ENCODE measurements at places on chromosomes 7 and 10. TPM values are rescaled to one million over a fixed set of nuclear protein-coding genes. Genes with fewer than 3 reads are reported as not detected.

DNA sequence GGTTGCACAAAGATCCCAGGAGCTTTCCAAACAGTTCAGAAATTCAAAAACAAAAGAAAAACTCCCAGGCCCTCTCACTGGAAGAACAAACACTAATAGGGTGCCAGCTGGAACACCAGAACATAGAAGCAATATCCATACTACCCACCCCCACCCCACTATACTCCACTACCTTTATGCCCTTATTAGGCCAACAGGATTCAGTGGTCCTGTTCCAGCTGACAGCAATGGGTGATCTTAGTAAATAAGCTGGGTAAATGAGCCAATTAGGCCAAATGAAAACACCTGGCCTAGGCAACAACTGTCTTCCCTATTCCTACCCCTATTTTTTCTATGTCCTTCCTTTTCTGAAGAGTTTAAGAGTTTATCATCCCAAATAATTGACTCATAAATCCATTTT, 11.7 kb downstream of the NOC3L start:
- no peak for DNase-seq
- no peak overlapping the region for H3K4me3 ChIP-seq
- H3K27me3 ChIP-seq = no peaks in the 10 kb centered on the region
- no peak overlapping the region for H3K27ac ChIP-seq
- H3K4me1 ChIP-seq = peaks cover 7% of the 10 kb centered on the region

DNA sequence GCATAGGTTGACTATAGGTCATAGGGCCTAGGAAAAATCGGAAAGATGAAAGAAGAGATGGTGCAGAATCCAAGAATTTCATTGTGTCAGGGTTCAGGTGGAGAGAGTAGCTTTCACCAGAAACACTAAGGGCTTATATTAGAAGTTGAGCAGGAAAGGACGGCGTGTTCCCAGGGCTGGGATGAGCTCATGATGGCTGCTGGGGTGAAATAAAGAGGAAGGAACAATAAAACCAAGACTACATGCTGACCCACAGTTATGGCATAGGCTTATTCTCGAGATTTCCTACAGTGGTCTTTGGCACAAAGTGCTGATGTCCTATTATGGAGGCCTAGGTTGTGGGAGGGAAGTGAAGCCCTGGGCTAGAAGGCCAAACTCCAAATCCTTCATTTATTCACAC, 195.8 kb downstream of the PTEN start:
- H3K36me3 ChIP-seq = no peaks in the 10 kb centered on the region
- DNase-seq = no peak
- H3K27ac ChIP-seq = no peak overlapping the region
- H3K27me3 ChIP-seq = no peaks in the 10 kb centered on the region
- H3K4me3 ChIP-seq = no peak overlapping the region

GRCh38 chr10:57202356-57202755, 841.3 kb upstream of the ZWINT start:
- H3K36me3 ChIP-seq = no peaks in the 10 kb centered on the region
- DNase-seq = no peak
- no peak overlapping the region for H3K4me3 ChIP-seq
- H3K27ac ChIP-seq = no peak overlapping the region

GRCh38 chr10:20084451-20084850, 268.2 kb downstream of the PLXDC2 start:
- H3K27ac ChIP-seq = no peak overlapping the region
- no peaks in the 10 kb centered on the region for H3K27me3 ChIP-seq
- no peaks in the 10 kb centered on the region for H3K36me3 ChIP-seq
- no peak overlapping the region for H3K4me3 ChIP-seq
- no peaks in the 10 kb centered on the region for H3K4me1 ChIP-seq
- no peak for DNase-seq

Gene PNLIP
- total RNA-seq = not detected

Gene EXOSC1
- 47.4 TPM for total RNA-seq

Gene UPP1
- 3.3 TPM for total RNA-seq

Data from activated B cell treated with CpG ODN at 0.5 μM for 24 hours (primary cell).